ENCODE measurements at places on chromosomes 1 and 21. TPM values are rescaled to one million over a fixed set of nuclear protein-coding genes. Genes with fewer than 3 reads are reported as not detected.

Gene F3
- total RNA-seq = 3.8 TPM

Gene USF1
- 75.5 TPM for total RNA-seq

Gene TEDDM1
- not detected for total RNA-seq

Gene LCE2B
- total RNA-seq = not detected

Gene LCE3E
- total RNA-seq = not detected

Gene NBPF6
- not detected for total RNA-seq

Gene CELA2A
- not detected for total RNA-seq

Gene PIGK
- 67.8 TPM for total RNA-seq

Gene C1QC
- not detected for total RNA-seq

Gene SORT1
- total RNA-seq = 8.9 TPM

Gene SPRR2B
- total RNA-seq = not detected

Gene AKT3
- 31.4 TPM for total RNA-seq

Gene AADACL3
- total RNA-seq = not detected

Gene MYBPH
- total RNA-seq = 2.2 TPM

Gene RCSD1
- total RNA-seq = 0.87 TPM

Gene TPTE
- total RNA-seq = not detected

Gene GPR25
- not detected for total RNA-seq

Gene ELF3
- under 0.01 TPM for total RNA-seq

Gene OTUD3
- total RNA-seq = 5.4 TPM
